ENCODE measurements at places on chromosomes 3 and 15. TPM values are rescaled to one million over a fixed set of nuclear protein-coding genes. Genes with fewer than 3 reads are reported as not detected.

The AADACL2 gene
- polyA plus RNA-seq, result not detected

The NRROS gene
- polyA plus RNA-seq, result 0.12 TPM

The CHRM5 gene
- polyA plus RNA-seq, result not detected

The CCDC66 gene
- polyA plus RNA-seq, result 4.1 TPM

The CELF6 gene
- 0.03 TPM for polyA plus RNA-seq

The MUC4 gene
- not detected for polyA plus RNA-seq

The ATP13A5 gene
- not detected for polyA plus RNA-seq

The BSN gene
- 0.02 TPM for polyA plus RNA-seq

The CCDC39 gene
- polyA plus RNA-seq, result not detected

The SPG21 gene
- polyA plus RNA-seq, result 68.1 TPM

The DNAH12 gene
- not detected for polyA plus RNA-seq

The ACP3 gene
- polyA plus RNA-seq, result 0.12 TPM

The SLC12A1 gene
- polyA plus RNA-seq, result not detected

The CYP19A1 gene
- not detected for polyA plus RNA-seq

The TGM5 gene
- polyA plus RNA-seq, result not detected

The PIGZ gene
- polyA plus RNA-seq, result 1.9 TPM

The ZNF662 gene
- 1.2 TPM for polyA plus RNA-seq

The TEX9 gene
- polyA plus RNA-seq, result 2.4 TPM

The POC1A gene
- 36.5 TPM for polyA plus RNA-seq

The GPD1L gene
- polyA plus RNA-seq, result 1.8 TPM

The CDCP1 gene
- 61.3 TPM for polyA plus RNA-seq

The EXD1 gene
- polyA plus RNA-seq, result 0.02 TPM

The CHRNA3 gene
- polyA plus RNA-seq, result not detected

The EIF4E3 gene
- 1.3 TPM for polyA plus RNA-seq

The GNB5 gene
- polyA plus RNA-seq, result 22.3 TPM

The AGTR1 gene
- not detected for polyA plus RNA-seq
